ENCODE measurements at places on chromosomes 13 and 19.
A peak's percentile ranks its signal among the peaks of the same experiment; 100 is the strongest.

GRCh38 chr19:38583219-38583984 lies 34.4 kb downstream of the MAP4K1 start:
- no peak for DNase-seq

DNA sequence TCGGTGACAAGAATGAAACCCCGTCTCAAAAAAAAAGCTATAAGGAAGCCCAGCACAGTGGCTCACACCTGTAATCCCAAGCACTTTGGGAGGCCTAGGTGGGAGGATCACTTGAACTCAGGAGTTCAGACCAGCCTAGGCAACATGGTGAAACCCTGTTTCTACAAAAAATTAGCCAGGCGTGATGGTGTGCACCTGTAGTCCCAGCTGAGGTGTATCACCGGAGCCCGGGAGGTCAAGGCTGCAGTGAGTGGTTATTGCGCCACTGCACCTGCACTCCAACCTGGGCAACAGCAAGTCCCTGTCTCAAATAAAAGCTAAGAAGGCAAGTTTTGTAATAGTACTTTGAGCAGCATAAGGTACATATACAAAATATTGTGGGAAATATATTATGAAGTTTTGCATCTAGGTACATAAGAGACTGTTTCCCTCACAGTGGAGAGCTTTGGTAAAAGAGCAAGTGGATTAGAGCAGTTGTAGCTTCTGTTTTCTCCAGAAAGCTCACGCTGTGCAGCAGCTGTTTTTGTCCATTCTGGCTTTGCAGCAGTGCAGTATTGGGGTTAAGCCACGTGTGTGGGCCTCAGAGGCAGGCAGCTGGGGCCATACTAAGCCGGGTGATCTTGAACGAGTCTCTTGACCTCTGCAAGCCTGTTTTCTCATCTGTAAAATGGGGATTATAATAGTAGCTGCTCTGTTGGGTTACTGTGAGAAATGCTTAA lies 35.4 kb downstream of the ARHGAP35 start:
- no peak for DNase-seq

DNA sequence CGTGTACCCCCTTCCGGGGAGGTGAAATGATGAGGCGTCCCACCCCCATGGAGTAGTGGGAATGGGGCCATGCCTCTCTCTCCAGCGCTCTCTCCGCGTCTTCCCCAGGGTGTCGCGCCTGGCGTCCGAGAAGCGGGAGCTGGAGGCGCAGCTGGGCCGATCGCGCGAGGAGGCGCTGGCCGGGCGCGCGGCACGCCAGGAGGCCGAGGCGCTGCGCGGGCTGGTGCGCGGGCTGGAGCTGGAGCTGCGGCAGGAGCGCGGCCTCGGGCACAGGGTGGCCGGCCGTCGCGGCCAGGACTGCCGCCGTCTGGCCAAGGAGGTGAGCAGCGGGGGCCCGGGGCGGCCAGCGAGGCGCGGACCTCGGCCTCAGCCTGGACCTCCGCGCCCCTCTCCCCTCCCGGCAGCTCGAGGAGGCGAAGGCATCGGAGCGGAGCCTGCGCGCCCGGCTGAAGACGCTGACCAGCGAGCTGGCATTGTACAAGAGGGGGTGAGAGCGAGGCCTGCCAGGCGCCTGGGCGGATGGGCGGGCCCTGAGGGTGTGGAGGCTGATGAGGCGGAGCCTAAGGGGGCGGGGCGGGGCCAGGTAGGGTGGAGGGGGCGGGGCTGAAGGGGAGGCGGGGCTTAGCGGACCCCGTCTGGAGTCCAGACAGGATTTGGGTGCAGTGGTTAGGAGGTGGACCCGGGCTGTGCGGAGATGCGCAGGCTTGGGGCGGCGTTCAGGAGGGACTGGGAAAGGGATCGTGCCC lies 7.7 kb downstream of the PGLYRP1 start:
- peak; percentile 57 for DNase-seq

DNA sequence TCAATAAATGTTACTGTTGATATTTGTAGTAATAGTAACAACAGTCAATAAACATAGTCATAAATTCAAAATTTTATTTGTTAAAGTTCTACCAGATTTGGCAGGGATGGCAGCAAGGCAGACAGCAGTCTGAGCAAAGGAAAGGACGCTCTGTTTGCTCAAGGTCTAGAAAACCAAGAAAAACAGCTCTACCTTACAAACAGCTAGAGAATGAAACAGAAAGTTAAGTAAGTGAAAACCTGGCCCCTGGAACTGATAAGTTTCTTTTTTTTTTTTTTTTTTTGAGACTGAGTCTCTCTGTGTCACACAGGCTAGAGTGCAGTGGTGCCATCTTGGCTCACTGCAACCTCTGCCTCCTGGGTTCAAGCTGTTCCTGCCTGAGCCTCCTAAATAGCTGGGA lies 27.9 kb downstream of the ENOX1 start:
- no peak for DNase-seq

DNA sequence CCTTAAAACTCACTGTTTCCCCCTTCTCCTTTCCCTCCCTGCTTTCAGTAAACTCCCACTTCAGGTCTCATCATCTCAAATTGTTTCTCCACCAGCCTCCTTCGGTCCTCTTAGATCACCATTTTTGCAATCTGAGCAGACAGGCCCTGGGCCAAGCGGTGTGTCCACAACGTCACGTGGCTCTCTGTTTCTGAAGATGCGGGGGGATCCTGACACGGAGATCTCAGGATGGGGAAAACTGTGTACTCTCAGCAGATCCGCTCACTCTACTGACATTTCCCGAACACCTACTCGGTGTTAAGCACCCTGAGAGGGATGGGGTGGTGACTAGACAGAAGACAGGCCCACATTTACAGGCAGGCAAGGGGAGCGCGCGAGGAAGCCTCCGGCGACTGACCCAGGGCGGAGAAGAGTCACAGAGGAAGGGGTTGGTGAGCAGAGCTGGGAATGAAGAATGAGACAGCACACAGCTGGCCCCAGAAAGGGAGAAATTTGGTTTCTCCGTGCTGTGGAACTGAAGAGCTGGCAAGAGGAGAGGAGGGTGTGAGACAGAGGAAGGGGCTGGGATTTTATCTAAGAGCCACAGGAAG lies 38.8 kb downstream of the SERP2 start:
- no peak for DNase-seq

DNA sequence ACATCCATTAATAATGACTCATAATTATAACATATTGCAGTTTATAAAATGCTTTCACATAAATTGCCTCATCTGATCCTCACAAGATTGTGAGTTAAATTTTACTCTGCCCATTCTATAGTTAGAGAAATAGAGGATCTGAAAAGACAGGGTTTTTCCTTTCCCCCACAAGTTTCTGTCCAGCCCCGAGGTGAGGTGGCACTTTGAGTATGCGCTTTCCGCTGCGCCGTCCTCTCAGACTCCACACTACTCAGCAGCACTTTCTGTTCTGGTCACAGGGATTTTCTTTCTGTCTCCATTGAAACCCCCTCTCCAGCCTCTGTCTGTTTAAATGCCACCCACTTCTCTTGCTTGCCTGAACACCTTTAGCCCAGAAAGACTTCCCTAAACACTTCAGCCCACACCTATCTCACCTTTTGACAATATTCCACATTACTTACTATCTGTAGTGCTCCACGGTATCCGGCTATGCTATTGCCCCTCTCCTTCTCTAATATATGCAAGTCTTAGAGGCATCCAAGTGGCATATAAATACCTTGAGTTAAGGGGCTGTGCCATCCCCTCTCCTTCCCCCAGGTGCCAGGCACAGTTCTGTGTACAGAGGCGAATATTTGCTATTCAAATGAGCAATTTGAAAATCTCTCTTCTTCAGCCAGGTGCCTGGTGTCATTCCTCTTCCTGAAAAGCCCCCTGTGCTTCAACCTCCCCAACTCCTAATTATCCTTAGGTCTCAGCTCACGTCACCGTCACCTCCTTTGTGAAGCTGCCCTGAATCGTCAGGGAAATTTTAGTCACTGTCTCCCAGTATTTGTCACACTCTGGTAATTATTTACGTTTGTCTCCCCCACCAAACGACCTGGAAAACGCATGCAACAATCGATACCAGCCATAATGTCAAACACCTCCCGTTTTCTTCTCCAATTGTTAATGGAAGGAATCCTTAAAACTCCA lies 268.7 kb downstream of the NHLRC3 start:
- DNase-seq: no peak

- no peak for DNase-seq
These were observed 7.8 kb downstream of the CPB2 start for GRCh38 chr13:46097015-46097414.
